ENCODE measurements at places on chromosomes 5 and 9.

GRCh38 chr5:107571621-107572536, 98.9 kb downstream of the EFNA5 start:
- DNase-seq = peak; percentile 64

DNA sequence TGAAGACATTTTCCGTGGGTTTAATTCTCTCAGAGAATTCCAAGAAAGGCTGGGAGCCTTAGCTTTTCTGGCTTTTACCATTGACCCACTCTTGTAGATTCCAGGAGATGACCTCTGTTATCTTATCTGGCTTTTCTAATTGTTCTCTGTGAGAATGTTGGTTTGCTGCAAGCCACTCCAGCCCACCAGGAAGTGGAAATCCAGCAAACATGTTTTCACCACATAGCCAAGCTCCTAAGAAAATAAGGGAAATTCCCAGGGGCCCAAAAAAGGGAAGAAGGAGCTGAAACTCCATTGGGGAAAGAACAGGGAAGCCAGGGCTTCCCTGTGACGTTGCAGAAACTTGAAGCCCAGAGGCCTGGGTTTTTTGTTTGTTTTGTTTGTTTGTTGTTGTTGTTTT, 19.7 kb downstream of the GPR107 start:
- DNase-seq = no peak

- no peak for DNase-seq
Measured at GRCh38 chr5:156755421-156756087, 94.5 kb upstream of the PPP1R2B start.

- DNase-seq = no peak
Measured at GRCh38 chr5:81027481-81028058, 67.4 kb downstream of the RASGRF2 start.

- DNase-seq = no peak
Measured at GRCh38 chr5:106648401-106648800, 1022.3 kb downstream of the EFNA5 start.

Measured in GDM1 (cell line).